Hematopoietic multipotent progenitor cell treated with erythropoietin and hydrocortisone succinate and interleukin-3 and kit ligand, for 15 days (in vitro differentiated cells): ENCODE measurements at places on chromosomes 12 and 14.
A peak's percentile ranks its signal among the peaks of the same experiment; 100 is the strongest.

DNA sequence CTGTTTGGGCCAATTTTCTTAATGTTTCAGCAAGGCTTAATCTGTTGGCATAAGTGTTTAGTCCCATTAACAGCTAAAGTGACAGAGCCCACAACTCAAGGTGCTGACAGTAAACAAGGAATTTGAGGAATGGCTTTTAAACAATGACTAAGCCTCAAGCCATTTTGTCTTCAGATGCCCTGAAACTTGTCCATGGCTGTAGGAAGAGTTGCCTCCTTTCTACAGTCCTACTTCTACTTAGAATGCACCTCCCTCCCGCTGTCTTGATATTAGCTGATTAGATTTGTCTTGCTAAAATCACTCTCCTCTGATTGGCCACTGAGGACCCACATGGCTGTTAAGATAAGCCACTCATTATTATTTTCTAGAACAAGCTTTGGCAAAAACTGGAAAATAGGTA lies 188.4 kb upstream of the OTX2 start:
- no peak for DNase-seq

DNA sequence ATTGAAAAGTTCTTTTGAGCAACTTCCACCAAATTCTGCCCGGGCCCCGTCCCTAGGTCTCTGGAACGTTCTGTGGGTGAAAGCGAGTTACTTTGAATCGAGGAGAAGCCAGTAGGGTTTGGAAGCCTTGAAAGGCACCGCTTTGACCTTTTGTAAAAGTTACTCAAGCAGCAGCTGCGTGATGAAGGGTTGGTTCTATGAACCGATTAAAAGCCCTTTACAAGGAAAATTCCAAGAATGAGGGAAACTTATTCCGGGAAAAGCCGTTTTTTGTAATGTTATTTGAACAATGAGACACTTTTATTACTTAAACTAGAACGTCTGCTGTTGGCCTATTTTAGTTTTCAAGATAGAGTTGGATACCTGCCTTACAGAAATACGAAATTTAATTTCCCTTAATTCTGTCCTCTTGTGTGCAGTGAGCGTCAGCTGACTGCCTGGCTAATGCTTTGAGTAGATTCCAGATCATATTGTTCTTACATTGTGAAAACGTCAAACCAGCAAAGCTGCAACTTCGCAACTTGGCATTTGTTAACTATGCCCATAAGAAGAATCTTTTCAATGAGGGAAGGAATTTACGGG lies 906 bp downstream of the LARP4 start:
- peak; percentile 40 for DNase-seq

DNA sequence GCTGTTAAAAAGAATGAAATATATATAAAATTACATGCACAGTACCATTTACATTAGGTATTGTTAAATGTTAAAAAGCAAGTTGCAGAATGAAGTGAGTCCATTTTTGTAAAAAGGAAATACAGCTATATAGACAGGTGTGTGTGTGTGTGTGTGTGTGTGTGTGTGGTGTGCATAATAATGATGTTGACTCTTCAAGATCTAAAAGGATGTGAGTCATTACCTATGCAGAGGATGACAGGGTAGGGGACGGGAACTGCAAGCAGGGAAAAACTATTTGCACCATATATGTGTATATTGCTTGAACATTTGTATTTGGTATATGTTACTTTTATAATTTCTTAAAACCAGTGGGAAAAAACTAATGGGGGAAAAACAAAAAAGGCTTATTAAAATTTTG lies 3.1 kb downstream of the C14orf39 start:
- no peak for DNase-seq

DNA sequence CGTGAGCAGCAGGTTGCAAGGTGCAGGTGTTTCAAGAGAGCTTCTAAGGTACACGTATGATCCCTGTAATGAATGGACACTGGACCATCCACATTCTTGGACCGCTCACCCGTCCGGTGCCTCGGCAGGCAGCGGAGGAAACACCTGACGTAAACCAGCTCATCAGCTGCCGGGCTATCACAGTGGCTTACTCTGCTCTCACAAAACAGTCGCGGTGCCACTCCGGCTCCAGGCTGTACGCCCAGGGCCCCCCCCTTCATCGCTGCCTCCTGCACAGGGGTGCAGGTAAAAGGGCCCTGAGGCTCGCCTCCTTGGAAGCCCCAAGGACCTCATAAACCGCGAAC lies 436 bp downstream of the VPS33A start:
- DNase-seq, result no peak

DNA sequence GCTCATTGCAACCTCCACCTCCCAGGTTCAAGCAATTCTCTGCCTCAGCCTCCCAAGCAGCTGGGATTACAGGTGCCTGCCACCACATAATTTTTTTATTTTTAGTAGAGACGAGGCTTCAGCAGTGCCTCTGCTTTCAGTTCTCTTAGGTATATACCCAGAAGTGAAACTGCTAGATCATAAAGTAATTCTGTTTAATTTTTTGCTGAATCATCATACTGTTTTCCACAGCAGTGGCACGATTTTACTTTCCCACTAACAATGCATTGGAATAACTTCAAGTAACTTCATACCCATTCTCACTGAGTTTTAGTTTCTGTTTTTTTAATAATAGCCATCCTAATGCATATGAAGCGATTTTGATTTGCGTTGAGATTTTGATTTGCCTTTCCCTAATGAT lies 148.0 kb upstream of the G2E3 start:
- DNase-seq, result no peak

DNA sequence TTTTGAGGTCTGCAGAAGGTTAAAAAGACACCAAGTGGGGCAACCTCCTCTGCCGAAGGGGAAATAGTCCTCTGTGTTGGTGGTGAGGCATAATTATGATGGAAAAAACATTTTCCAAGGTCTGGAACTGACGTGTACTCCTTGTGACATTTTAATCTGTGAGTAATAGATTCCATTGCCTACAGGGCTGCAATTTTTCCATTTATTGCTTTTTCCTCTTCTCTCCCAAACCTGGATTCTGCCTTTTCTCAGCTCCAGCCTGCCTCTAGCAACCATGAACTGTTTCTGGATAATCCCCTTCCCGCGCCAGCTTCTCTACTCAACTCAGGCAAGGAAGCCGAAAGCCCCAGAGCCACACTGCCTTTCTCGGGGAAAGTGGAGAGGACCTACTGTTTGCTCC lies 230.1 kb upstream of the PLXNC1 start:
- DNase-seq, result no peak

- no peak for DNase-seq
Measured at GRCh38 chr14:41960281-41960680, 353.6 kb downstream of the LRFN5 start.

DNA sequence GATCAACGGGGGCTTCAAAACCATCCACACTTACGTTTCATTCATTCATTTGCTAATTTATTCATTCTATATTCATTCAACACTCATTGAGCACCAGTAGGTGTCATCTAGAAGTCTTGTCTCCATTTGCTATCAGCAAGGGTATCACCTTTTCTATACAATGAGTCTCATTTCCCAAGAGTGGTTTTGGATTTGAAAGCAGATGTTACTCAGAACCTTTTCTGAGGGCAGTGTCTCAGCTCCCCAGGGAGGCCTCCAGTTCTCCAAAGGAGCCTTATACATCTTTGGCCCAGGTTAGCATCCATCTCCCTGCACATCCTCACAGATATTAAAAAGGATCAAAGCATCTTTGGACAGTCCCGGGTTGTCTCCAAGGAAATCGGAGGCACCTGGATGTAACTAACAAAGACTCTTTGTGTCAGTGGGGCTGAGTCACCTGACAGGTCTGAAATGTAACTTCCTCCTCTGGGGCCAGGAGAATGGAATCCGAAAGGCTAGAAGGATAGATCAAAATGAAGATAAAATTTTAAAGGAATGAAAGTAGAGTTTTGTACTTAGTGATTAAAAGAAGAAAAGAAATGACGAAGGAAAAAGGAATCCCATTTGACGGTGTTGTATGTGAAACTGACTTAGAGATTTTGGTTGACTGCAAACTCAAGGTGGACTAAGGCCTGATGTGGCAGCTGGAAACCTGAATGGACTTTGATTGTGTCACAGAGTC lies 103.0 kb downstream of the VCPKMT start:
- no peak for DNase-seq

- no peak for DNase-seq
Measured at GRCh38 chr14:84927096-84927827, 602.7 kb upstream of the FLRT2 start.

DNA sequence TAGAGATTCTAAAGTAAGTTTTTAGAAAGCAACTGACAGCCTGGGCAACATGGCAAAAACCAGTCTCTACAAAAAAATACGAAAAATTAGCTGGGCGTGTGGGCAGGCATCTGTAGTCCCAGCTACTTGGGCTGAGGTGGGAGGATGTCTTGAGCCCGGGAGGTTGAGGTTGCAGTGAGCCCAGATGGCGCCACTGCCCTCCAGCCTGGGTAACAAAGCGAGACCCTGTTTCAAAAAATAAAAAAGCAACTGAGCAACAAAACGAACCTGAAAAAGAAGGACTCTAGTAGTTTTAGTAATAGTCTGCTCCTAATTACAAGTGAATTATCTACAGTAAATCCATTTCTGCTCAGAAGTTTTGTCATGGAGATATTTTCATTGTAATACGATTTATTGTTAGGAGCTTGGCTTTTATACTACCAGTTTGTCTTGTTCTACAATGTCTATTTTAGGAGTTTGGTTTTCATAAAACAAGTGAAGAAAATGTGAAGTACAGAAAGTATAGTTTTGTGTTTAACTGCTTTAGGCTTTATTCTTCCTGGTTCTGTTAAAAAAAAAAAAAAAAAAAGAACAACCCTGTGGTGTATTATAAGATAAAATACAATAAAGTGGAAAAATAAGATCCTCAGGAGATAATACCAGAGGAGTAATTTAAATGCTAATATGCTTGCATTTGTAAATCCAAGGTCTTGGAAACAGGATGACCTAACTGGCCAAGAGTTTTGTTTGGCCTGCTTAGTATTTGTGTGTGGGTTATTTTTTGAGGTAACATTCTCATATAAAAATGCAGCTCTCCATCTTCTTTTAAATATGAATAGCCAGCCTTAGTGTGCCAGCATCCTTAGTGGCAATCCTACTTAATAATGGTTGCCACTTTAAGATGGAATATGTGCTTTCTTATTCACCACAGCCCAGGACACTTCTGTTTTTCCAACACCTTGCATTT lies 2.8 kb downstream of the TMX1 start:
- DNase-seq, result no peak

- no peak for DNase-seq
Measured at GRCh38 chr12:105659355-105660075, 329.0 kb downstream of the C12orf75 start.

- peak; percentile 64 for DNase-seq
Measured at GRCh38 chr12:116599285-116600136, 40.3 kb downstream of the MAP1LC3B2 start.

GRCh38 chr12:101707131-101707782 lies 9.8 kb downstream of the CHPT1 start:
- DNase-seq, result no peak

DNA sequence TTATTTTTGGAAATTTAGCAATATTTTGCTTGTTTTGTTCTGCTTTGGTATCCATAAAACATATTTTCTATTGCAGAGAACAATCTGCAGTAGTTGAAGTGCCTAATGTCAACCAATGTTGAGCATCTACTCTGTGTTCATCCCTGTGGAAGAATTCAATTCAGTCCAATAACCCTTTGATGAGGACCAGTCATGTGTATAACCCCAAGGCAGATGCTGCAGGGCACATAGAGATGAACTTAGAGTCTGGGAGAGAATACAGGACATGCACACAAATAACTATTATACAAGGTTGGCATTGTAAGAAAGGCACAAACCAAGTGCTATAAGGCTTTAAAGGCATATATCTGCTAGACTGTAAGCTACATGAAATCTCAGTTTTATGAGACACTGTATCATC lies 304.7 kb downstream of the LRIG3 start:
- no peak for DNase-seq

DNA sequence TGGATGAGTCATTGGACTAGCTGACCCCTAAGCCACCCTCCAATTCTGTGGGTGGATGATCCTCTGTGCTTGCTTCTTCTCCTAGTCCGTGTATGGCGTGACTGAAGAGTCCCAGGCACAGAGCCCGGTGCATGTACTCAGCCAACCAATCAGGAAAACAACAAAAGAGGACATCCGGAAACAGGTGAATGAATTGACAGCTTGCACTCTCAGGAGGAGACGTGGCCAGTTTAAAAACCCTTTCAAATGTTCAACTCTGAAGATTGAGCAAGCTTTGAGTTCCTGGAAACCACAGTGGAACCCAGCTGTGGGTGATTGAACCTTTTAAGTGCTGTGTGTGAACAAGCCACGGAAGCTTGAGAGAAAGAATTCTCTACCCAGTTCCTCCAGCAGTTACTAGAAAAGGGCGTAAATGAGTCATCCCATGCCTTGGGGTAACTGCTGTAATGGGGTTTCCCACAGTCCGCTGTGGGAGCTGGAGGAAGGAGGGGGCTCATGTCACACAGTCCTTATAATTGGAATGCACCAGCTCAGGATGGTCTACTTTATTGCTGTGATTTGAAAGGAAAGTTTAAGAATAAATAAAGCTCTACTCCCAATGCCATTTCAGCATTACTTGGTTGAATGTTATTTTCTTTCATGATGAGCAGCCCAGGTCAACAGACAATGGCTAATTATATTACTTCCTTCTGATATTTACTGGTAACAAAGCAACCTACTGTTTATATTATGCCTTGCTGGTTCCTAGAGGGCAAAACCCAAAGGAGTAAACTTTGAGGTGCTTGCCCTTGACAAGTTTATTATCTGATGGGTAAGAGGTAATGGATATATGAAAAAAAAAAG lies 417.0 kb downstream of the DPF3 start:
- DNase-seq, result no peak

DNA sequence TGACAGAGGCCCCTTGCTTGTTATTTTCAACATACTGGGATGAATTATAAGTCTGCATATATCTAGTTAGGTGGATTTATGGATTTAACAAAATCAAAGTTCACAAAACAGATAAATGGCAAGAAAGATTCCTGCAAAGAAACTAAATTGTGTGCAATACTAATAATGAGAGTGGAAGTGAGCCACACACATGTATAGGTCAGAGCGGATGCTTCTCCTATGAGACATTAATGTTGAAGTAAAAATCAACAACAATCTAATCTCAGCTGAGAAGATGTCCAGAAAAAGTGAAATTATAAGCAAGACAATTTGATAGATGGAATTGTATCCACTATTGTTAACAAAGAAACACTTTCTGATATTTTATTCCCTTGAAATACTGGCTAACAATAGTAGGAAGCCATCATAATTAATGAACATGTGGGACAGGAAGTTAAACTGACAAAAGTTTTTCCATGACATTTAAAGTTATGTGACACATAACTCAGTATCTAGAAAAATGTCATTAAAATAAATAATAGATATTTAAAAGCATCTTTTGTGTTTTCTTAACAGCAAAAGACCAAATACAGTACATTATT lies 39.7 kb downstream of the RAD51B start:
- no peak for DNase-seq
